ENCODE measurements at places on chromosomes 1 and 21.

- DNase-seq: no peak
Measured at GRCh38 chr1:107147843-107148242, 7.0 kb downstream of the NTNG1 start.

DNA sequence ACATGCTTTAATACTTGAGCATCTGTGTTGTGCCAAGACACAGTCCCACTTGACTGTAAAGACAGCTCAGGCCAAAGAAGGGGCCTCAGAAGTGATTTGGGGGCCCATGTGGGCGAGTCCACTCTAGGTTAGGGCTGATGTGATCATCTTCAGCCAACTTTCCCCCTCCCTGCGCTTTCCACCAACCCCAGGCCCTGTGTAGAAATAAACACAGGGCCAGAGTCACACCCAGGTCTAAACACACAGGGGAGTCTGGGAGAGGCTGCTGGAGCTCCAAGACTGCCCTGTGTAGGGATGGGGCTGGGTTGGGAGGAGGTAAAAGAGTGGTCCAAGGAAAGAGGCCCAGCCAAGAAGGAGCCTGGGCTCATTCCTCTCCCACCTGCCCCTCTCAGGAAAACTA is 2.5 kb upstream of the WNT2B start:
- no peak for DNase-seq

- DNase-seq: no peak
Measured at GRCh38 chr1:84479998-84480397, 932 bp downstream of the RPF1 start.

GRCh38 chr21:39392981-39393380 is 44.1 kb upstream of the HMGN1 start:
- DNase-seq: no peak

- DNase-seq: no peak
Measured at GRCh38 chr1:36324353-36324703, 883 bp upstream of the EVA1B start.

Data from activated CD8-positive, alpha-beta memory T cell treated with anti-CD3 and anti-CD28 coated beads for 4 hours (primary cell).